ENCODE measurements at places on chromosomes 13 and 19. TPM values are rescaled to one million over a fixed set of nuclear protein-coding genes. Genes with fewer than 3 reads are reported as not detected.

GRCh38 chr19:33325920-33326319 lies 23.6 kb upstream of the CEBPA start:
- H3K36me3 ChIP-seq = no peaks in the 10 kb centered on the region
- H3K4me1 ChIP-seq = no peaks in the 10 kb centered on the region
- no peak for DNase-seq

CYSLTR2 gene
- 1.1 TPM for total RNA-seq

DNA sequence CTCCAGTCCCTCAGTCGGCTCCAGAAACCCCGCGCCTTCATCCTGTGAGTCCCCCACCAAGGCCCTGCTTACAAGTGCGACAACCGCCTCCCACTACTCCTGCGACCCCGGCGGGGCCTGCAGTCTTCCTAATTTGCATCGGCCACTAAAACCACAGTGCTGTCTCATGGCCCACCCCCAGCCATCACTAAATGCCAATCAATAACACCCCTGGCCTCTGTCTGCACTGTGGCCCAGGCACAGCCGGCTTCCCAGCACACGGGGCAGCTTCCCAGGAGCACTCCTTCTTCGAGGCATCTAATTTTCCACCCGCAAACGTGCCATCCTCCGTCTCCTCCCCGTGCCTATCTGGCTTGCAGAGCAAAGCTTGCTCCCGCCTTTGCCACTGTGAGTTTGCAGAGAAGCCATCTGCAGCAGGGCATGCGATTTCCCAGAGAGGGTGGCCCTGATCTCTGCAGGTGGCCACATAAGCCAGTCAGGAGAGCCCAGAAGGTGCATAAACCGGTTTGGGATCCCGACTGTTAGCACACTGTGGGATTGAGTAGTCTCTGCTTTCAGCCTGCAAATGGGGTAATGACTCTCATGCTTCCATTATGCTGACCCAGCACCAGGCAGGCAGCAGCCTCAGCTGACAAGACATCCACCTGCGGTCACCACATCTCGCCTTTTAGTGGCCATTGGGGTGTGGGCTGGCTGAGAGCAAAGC lies 34.0 kb upstream of the USE1 start:
- DNase-seq = no peak
- no peak overlapping the region for H3K4me3 ChIP-seq
- H3K36me3 ChIP-seq = no peaks in the 10 kb centered on the region
- no peaks in the 10 kb centered on the region for H3K27me3 ChIP-seq

SLC8A2 gene
- total RNA-seq = 0.72 TPM

DNA sequence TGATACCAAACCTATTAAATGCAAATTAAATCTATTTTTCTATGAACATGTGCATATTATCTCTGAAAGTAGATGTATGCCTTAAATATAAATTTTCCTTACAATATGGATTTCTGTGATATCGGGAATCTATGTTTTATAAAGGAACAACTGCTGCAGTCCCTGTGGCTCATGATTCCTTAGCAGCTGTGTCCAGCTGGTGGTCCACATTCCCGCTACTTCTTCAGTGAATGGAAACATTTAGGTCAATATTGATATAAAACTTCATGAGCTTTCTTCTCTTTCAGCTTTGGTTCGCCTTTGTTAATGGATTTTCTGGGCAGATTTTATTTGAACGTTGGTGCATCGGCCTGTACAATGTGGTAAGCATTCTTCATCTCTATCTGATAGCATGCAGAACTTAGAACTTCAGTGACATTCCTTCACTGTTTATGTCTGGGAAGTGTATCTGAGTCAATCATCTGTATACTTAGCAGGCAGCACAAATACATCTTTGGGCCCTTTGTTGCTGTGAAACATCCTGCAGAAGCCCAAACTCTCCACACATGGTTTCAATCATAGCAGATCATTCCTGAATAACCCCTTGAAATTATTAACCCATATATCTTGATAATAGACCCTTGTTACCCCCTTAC lies 223.9 kb downstream of the SHISA2 start:
- DNase-seq = no peak
- no peak overlapping the region for H3K4me3 ChIP-seq
- H3K27me3 ChIP-seq = no peaks in the 10 kb centered on the region
- H3K27ac ChIP-seq = no peak overlapping the region
- no peaks in the 10 kb centered on the region for H3K4me1 ChIP-seq

ZNF675 gene
- total RNA-seq = 9.0 TPM

OR7D2 gene
- not detected for total RNA-seq

GRCh38 chr13:105587786-105588185 lies 947.7 kb downstream of the EFNB2 start:
- no peak overlapping the region for H3K4me3 ChIP-seq
- no peaks in the 10 kb centered on the region for H3K36me3 ChIP-seq
- H3K4me1 ChIP-seq = no peaks in the 10 kb centered on the region
- no peaks in the 10 kb centered on the region for H3K27me3 ChIP-seq
- H3K27ac ChIP-seq = no peak overlapping the region

DNA sequence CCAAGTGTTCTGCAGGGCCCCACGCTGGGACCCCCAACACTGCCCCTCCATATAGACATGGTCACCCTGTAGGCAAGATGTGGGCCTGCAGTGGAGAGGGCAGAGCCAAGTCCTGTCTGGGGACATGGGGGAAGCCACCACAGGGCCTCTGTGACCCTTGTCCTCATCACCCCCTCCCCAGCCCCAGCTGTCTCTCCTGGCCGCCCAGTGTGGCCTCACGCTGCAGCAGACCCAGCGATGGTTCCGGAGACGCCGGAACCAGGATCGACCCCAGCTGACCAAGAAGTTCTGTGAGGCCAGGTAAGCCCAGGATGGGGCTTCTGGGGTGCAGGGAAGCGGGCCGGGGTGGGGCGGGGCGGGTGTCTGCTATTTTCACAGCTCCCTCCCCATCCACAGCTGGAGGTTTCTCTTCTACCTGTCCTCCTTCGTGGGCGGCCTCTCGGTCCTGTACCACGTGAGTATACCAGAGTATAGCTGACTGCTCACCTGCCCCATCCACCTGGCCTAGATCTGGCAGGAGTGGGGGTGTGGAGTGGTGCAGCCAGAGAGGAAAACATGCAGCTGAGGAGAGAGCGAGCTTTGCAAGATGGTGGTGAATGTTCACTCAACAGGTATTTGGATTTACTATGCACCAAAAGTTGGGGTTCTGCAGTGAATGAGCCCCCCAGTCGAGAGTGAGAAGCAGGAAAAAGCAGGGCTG lies 46.4 kb downstream of the CERS4 start:
- no peak overlapping the region for H3K4me3 ChIP-seq
- no peak overlapping the region for H3K27ac ChIP-seq
- H3K27me3 ChIP-seq = no peaks in the 10 kb centered on the region
- H3K4me1 ChIP-seq = no peaks in the 10 kb centered on the region

LPAR2 gene
- total RNA-seq = 11.7 TPM

All from aorta (tissue), 5 donors.